ENCODE measurements at places on chromosomes 6 and 20.

- no peak for DNase-seq
Observed at GRCh38 chr6:21648475-21649050, 55.0 kb downstream of the SOX4 start.

GRCh38 chr6:85458782-85459181, 8.9 kb downstream of the NT5E start:
- no peak for DNase-seq

- no peak for DNase-seq
Observed at GRCh38 chr6:110140650-110141049, 38.8 kb downstream of the WASF1 start.

DNA sequence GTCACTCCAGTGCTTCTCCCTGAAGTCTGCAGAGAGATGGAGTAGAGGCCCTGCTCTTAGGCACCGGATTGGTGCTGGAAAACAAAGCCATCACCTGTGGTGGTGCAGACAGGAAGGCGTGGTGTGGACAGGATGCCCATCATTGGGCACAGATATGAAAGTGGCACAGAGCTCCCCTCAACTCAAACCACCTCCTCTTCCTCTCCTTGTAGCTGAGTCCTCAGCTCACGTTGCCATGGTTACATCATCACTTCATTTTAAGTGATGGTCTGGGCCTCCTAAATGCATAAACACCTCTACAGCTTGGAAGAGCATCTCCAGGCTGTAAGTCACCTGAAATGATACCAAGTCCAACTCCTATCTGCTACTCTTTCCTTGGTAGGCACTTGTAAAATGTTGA, 8.0 kb upstream of the RTF2 start:
- DNase-seq: peak; percentile 83

GRCh38 chr20:58377766-58378401, 11.1 kb upstream of the VAPB start:
- no peak for DNase-seq

DNA sequence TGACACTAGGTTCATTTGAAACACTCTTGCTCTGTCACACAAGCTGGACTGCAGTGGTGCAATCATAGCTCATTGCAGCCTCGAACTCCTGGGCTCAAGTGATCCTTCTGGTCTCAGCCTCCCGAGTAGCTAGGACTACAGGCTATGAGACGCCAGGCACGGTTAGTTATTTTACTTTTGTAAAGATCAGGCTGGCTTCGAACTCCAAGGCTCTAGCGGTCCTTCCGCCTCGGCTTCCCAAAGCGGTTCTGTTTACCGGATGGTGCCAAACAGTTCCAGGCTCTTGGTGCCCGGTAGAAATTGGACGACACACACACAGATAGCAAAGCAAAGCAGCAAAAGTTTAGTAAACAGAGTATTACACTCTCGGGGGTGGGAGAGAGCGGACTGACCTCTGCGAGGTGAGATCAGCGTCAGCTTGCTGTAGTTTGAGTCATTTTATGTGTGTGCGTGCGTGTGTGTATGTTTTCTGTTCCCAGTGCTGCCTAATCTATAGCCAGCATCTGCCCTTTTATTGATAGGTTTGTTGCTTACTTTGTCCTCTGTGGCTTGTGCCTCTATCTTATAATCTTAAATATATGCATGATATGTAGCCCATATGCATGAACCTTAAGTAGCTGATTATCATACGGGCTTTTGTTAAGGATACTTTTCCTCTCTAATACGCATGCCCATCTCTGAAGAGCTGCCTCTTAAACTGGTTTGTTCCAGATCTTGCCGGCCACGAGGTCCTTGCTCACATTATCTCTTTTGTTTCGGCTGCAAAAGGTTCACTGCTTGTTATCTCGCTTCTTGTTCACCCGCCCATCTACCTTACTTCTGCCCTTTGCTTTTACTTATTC, 75.2 kb downstream of the OR2B2 start:
- DNase-seq: peak; percentile 73

- no peak for DNase-seq
Observed at GRCh38 chr20:41392871-41393704, 26.5 kb upstream of the EMILIN3 start.

DNA sequence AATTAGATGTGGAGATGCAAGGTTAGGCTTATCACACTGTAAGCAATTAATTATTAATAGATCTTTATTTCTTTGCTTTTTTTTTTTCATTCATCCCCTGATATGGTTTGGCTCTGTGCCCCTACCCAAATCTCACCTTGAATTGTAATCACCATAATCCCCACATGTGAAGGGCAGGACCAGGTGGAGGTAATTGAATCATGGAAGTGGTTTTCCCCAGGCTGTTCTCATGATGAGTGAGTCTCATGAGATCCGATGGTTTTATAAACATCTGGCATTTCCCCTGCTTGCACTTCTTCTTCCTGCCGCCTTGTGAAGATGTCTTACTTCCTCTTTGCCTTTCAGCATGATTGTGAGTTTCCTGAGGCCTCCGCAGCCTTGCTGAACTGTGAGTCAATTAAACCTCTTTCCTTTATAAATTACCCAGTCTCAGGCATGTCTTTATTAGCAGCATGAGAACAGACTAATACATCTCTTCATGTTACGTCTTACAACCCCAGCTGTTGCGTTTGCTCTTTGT, 333.8 kb downstream of the CDH26 start:
- DNase-seq: no peak

DNA sequence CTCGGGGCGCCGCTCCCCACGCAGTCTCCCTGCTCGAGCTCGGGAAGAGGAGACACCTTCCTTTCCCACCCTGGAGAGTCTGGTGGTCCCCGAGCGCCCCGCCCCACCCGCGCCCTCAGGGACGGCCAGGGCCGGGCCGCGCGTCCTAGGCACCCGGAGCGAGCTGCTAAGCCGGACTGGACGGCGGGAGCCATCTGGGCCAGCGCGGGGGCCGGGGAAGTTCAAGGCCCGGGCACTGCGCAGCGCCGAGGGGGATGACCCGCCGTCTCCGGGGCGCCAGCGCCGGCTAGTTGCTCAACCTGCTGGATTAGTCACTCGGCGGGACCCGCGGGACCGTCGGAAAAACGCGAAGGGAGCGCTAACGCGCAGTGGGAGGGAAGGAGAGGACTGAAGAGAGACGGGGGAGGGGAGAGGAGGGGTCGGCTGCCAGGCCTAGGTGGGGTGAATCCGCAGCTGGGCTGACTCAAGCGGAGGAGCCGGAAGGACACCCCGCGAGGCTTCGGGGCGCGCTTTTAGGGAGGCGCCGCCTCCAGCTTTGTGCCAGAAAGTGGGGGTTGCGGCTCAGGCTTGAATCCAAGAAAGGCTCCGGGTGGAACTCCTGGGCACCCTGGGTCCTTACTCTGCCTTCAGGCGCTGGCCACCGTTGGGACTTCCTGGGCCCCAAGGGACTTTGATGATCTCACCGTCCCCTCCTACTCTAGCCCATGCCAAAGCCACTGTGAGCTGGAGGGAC, 75.7 kb upstream of the FOXP4 start:
- DNase-seq: no peak
